Hematopoietic multipotent progenitor cell treated with erythropoietin and hydrocortisone succinate and interleukin-3 and kit ligand, for 4 days (in vitro differentiated cells): ENCODE measurements at places on chromosomes 16 and 17.

DNA sequence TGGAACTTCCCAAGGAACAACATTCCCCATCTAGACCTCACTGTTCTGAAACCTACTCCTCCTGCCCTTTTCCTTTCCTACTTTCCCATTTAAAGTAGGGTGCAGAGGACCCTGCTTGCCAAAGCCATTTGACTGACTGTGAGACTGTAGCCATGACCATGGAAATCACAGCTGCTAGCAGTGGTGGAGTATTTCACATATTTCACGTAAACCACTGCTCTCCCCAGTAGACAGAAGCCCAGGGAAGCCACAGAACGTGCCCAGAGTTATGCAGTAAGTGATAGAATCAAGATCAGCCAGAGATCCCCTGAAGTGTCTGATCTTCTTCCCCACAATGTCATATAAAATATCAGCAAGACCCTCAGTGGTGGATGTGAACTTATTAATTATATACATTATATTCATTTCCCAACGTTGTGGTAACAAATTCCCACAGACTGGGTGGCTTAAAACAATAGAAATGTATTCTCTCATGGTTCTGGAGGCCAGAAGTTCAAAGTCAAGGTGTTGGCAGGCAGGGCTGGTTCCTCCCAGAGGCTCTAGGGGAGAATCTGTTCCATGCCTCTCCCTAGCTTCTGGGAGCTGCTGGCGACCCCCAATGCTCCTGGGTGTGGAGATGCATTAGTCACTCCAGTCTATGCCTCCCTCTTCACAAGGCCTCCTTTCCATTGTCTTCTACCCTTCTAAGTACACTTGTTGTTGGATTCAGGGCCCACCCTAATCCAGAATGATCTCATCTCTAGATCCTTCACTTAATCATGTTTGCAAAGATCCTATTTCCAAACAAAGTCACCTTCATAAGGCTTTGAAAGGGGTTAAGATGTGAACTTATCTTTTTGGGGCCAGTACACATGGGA lies 20.7 kb upstream of the PRM1 start:
- DNase-seq: no peak

DNA sequence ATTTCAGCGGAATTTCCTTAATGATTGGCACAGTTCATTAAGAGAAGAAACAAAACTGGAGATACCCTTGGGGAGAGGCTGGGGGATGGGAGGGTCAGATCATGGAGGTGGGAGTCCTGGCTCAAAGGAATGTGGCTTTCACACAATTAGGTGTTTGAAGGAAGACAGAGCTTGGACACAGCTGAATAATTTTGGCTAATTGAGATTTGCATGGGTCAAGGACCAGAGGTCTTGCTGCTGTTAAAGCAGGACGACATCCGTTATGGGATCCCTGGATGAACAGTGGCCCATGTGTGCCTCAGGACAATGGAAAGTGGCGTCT lies 160.3 kb downstream of the HS3ST3B1 start:
- no peak for DNase-seq

DNA sequence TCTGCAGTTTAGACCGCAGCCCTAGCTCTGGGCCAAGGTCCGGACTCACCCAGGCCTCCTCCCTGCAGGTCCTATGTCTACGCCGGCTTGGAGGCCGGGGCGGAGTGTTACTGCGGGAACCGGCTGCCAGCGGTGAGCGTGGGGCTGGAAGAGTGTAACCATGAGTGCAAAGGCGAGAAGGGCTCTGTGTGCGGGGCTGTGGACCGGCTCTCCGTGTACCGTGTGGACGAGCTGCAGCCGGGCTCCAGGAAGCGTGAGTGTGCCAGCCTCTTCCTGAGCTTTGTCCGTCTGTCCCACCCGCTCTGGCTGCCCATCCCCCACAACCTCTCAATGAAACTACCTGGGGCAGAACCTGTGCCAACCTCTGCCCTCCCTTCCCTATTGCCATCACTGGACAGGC lies 20.1 kb downstream of the WSCD1 start:
- DNase-seq: no peak

GRCh38 chr17:78364436-78365281 lies 4.8 kb upstream of the SOCS3 start:
- DNase-seq: peak; percentile 78

DNA sequence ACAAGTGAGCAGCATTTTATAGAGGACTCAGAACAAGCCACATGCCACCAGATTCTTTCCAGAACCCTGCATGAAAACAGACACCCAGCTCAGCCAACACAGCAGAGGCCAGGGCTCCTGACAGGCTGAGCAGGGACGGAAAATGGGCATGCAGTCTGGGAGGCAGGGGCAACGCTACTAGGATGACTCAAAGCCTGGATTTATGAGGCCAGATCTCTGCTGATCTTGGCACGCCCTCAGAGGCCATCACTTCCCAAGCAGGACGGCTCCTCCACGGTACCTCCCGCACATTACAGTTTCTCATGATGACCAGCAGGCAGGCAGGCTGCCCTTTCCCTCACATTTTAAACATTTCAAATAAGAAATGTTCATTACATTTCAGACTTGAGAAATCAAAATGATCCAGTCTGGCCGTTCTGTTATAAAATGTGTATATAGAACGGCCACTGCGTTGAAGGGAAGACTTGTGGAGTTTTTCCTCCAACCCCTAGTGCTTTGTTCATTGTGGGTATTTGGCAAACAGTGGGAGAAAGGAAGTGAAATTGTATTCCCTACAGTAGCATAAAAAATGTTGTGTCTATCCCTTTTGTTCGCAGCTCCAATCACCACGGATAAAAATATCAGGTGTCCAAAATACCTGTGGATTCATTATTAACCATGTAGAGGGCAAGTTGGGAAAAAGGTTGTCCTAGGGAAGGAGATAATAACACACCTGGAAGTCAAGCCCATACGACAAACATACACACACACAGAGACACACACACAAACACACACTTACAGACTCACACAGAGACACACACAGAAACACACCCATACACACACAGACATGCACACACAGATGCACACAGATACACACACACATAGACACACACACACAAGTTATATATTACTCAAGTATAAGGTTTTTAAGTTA lies 64.8 kb upstream of the ADAMTS18 start:
- DNase-seq: no peak

DNA sequence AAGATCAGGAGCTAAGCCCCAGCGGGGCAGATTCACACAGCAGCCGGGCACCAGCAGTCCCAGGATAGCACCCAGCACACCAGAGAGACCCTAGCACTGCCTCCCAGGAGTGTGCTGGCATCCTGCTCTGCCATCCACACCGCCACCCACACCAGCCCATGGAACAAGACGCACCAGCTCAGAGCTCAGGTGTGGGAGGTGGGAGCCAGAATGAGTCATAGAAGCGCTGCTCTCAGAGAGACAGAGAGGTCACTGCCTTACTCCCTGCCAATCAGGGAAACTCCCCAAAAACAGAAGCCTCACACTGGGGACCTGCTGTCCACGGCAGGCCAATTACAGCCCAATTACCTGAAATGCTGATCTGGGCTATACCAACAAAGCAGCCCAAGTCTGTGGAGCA lies 64.9 kb downstream of the CDYL2 start:
- no peak for DNase-seq

GRCh38 chr16:12375046-12375740 lies 398.7 kb downstream of the SNX29 start:
- no peak for DNase-seq

GRCh38 chr17:60393840-60394723 lies 2.1 kb upstream of the USP32 start:
- peak; percentile 63 for DNase-seq

DNA sequence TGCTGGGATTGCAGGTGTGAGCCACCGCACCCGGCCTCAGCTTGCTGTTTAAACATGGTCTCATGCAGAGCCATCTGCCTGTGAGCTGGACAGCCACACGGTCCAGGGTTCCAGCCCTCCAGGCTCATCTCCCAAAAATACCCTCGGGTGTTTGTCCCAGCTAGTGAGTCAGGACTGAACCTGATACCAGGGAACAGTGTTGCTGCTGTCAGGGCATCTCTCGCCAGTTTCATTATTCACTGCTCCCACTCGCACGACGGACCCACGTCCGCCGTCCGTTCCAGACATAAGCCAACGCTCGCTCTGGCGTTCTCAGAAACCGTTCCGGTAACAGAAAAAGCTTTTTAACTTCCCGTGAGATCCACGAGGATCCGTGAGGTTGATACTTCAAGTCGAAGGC lies 77.6 kb downstream of the NXN start:
- DNase-seq: no peak

DNA sequence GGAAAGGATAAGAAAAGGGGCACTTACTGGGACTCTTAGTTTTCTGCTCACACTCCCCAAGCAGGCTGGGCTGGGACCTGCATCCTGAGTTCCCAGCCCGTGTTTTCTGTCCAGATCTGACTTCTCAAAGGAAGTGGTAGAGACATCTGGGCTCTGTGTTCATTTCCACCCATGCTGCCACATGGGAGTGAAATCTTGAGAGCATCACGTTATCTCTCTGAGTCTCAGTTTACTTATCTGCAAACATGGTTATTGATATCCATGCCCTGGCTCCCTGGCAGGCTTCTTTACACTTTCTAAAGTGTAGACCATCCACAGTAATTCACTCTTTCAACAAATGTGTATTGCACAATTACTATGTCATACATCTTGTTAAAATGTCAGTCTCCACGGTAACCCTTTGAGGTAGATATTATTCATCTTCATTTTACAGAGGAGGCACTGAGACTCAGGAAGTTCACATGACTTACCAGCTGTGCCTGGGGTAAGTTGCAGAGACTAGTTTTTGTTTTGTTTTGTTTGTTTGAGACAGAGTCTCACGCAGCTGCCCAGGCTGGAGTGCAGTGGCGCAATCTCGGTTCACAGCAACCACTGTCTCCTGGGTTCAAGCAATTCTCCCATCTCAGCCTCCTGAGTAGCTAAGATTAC lies 3.4 kb downstream of the ZNF688 start:
- DNase-seq: peak; percentile 81

DNA sequence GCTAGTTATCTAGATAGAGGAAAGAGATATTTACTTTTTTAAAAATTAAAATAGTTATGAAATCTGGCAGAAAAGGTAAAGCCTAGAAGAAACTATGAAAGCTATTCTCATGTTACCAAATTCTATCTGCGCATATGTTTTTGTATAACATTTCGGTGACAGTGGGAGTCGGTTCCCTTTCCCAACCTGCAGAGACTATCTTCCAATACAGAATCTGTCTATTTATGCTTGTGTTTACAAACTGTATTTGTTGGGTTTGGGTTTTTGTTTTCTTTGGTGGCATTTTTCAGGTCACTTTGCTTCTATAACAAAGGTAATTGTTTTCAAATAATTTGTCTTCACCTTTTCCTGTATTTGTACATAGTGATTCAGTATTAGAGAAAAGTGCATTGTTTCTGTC lies 69.8 kb downstream of the YPEL2 start:
- DNase-seq: no peak

GRCh38 chr16:787321-787966 lies 737 bp downstream of the RPUSD1 start:
- no peak for DNase-seq

- DNase-seq: no peak
Measured at GRCh38 chr17:76276069-76276431, 10.9 kb downstream of the UBALD2 start.

DNA sequence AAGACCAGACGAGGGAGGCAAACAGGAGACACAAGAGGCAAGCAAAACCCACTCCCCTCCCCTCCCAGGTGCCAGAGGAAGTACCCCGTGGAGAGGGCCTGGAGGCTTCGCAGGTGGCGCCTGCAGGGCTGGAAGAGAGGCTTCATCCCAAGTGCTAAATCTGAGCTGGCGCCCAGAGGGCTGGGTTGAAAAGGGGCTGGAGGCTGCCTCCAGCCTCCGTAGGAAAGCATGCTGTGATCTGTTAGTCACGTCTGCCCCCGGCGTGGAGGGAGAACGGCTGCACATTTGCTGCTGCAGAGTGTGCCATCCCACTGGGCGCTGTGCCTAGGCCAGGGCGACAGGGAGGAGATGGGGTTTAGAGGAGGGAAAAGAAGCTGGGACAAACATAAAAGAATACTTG lies 16.9 kb downstream of the RPH3AL start:
- DNase-seq: no peak

DNA sequence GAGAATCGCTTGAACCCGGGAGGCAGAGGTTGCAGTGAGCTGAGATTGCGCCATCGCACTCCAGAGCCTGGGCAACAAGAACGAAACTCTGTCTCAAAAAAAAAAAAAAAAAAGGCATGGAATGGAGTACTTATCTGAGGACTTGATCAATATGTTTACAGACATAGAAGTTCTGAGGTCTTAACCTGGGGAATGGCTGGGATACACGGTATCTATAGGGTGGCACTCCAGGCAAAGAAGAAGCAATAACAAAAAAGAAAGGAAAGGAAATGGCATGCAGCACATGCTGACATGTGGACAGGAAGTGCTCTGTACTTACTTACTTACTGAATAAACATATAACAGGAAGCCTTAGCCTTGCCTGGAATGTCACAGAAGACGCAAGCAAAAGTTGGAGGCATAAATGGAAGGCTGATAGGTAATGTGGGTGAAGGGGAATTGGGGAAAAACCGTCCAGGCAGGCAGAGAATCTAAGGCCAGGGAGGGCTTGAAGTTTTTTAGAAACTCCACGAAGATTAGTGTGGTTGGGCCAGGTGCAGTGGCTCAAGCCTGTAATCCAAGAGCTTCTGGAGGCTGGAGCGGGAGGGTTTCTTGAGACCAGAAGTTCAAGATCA lies 10.1 kb upstream of the SPOP start:
- DNase-seq: peak; percentile 34

GRCh38 chr17:4676791-4677190 lies 27.1 kb downstream of the PELP1 start:
- no peak for DNase-seq

DNA sequence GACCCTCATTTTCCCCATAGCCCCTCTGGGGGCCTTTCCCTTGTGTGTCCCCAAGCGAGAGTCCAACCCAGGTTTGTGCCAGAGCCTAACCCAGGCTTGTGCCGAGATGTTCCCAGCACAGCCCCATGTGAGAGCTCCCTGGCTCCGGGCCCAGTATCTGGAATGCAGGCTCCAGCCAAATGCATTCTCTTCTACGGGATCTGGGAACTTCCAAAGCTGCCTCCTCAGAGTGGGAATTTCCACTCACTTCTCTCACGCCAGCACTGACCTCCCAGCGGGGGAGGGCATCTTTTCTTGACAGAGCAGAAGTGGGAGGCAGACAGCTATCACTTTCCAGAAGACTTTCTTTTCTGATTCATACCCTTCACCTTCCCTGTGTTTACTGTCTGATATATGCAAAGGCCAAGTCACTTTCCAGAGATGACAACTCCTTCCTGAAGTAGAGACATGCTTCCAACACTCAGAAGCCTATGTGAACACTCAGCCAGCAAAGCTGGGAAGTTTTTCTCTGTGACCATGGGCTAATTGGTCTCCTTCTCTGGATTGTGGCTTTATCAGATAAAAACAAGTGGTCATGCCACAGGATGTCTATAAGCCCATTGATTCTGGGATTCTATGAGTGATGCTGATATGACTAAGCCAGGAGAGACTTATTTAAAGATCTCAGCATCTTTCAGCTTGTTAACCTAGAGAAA lies 2.5 kb upstream of the CCL2 start:
- DNase-seq: no peak

- DNase-seq: peak; percentile 64
Measured at GRCh38 chr17:17784657-17785267, 52.0 kb downstream of the SREBF1 start.

- DNase-seq: no peak
Measured at GRCh38 chr16:78331731-78332130, 232.3 kb downstream of the WWOX start.

GRCh38 chr17:32636598-32637218 lies 149.9 kb downstream of the CDK5R1 start:
- no peak for DNase-seq
